Glutamatergic neuron (in vitro differentiated cells): ENCODE measurements at places on chromosomes 12 and 14. TPM values are rescaled to one million over a fixed set of nuclear protein-coding genes. Genes with fewer than 3 reads are reported as not detected.
A peak's percentile ranks its signal among the peaks of the same experiment; 100 is the strongest.

GRCh38 chr14:57848786-57849185 lies 17.1 kb downstream of the SLC35F4 start:
- H3K4me1 ChIP-seq, result no peaks in the 10 kb centered on the region
- no peaks in the 10 kb centered on the region for H3K36me3 ChIP-seq
- no peak for DNase-seq
- no peak overlapping the region for H3K4me3 ChIP-seq
- no peak overlapping the region for H3K27ac ChIP-seq

DNA sequence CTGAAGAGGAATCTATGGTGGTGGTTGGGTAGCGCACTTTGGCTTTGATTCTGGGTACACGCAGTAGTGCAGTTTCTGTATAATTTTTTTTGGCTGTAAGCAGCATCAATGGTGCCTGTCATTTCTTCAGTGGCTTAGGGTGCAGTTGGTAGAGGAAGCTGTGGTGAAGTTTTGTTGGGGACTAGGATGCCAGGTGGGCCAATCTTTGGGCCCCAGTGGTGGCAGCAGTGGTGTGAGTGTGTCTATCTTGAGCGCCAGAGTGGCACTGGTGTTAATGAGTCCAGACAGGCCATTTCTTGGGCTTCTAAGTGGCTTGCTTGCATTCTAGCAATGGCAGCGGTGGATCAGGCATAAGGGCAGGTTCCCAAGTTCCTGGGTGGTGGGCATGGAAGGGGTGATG lies 33.8 kb upstream of the CCND2 start:
- peaks cover 6% of the 10 kb centered on the region for H3K4me1 ChIP-seq
- peaks cover 30% of the 10 kb centered on the region for H3K36me3 ChIP-seq
- no peak for DNase-seq
- no peak overlapping the region for H3K27ac ChIP-seq
- H3K4me3 ChIP-seq, result no peak overlapping the region

DNA sequence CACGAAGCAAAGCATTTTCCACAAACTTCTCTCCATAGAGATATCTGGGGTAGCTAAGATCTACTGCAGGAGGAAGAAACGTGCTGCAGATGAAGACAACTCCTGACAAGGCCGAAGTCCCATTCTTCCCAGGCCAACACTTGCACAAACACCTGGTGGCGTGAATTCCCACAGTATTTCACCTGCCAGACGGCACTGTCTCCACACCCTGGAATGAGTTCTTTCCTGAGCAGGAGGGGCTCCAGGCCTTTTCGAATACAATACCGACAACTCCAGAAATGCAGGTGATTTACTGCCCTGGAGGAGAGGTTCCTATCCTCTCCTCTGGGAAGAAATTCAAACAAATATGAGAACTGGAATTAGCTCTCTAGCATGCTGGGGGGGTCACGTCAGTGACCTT lies 179.9 kb downstream of the MON2 start:
- no peak overlapping the region for H3K4me3 ChIP-seq
- no peaks in the 10 kb centered on the region for H3K27me3 ChIP-seq
- no peaks in the 10 kb centered on the region for H3K36me3 ChIP-seq

GRCh38 chr14:72810201-72810600 lies 83.7 kb downstream of the DPF3 start:
- H3K27me3 ChIP-seq, result peaks cover 4% of the 10 kb centered on the region
- H3K36me3 ChIP-seq, result no peaks in the 10 kb centered on the region
- H3K27ac ChIP-seq, result no peak overlapping the region

GRCh38 chr12:131850856-131851559 lies 22.8 kb downstream of the MMP17 start:
- no peak overlapping the region for H3K4me3 ChIP-seq
- no peak overlapping the region for H3K27ac ChIP-seq
- H3K36me3 ChIP-seq, result no peaks in the 10 kb centered on the region
- H3K4me1 ChIP-seq, result peaks cover 2% of the 10 kb centered on the region

DNA sequence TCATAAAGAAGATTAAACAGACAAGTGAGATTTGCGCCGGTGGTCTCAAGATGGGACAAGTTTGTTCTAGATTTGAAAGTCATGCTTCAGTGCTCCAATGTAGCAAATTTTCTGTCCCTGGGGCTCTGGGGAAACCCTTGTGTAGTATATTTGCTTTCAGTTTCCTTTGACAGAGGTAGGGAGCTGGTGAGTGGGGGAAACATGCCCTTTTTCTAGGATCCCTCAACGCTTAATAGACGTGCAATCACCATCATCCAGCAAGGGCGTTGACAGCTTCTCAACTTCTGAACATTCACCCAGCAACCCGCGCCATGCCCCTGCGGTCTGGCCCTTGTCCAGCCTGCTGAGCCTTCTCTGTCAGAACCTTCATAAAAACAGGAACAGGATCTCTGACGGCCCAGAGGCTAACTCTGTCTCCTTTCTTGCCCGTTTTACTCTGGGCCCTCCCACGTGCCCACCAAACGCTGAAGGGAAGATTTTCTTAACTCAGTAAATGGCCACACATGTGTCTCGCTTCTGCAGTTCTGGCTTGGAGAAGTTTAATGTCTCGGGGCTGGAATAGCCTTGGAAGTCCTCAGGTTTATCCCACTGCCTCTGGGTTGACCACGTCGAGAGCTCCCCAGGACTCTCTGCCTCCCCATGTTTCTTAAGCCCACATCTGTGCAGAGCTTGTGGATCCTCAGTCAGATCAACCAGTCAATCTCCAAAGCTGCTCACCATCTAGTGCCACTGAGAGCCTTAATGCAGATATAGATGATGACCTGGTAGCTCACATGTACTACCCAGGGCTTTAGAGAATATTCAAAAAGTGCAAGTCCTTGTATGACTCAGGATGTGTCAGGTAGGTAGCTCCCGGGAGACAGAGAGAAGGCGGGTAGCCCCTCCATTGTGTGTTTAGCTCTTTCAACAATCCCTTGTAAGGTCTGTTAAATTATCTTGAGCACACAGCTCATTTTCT lies 58.1 kb upstream of the CCND2 start:
- no peak overlapping the region for H3K4me3 ChIP-seq
- no peak overlapping the region for H3K27ac ChIP-seq
- no peaks in the 10 kb centered on the region for H3K27me3 ChIP-seq
- no peaks in the 10 kb centered on the region for H3K4me1 ChIP-seq
- peaks cover 5% of the 10 kb centered on the region for H3K36me3 ChIP-seq

DNA sequence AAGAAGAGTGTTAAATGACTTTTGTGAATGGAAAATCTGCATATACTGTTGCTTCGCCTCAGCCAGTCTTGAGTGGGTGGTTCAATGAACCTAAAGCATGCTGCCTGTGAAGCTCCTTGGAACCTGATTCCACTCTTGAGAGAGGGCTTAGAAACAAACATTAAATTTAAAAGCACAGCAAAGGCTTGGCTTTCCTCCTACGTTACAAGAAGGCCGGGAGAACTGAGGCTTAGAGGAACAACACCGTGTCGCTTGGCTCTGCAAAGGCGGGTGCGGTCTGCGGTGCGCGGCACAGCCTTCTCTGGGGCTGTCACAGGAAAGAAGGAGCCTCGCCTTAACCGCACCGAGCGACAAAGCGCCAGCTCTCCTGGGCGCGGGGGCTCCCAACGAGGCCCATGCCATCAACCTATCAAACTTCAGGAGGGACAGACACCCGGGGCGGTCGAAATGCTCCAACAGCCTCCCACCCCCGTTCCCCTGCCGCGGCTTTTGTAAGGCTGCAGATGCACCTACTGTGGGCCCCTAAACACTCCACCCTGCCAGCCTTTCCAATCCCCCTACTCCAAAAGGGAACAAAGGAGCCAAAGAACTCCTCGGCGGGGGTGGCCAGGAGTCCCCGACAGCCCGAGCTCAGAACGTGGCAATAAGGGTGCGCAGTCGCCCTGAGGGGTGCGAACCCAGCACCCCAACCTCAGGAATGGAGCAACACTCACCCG lies 729 bp downstream of the OSBPL8 start:
- H3K27me3 ChIP-seq, result peaks cover 2% of the 10 kb centered on the region
- peak overlapping the region; percentile 96 for H3K4me3 ChIP-seq
- peak overlapping the region; percentile 95 for H3K27ac ChIP-seq
- H3K4me1 ChIP-seq, result peaks cover 23% of the 10 kb centered on the region

DNA sequence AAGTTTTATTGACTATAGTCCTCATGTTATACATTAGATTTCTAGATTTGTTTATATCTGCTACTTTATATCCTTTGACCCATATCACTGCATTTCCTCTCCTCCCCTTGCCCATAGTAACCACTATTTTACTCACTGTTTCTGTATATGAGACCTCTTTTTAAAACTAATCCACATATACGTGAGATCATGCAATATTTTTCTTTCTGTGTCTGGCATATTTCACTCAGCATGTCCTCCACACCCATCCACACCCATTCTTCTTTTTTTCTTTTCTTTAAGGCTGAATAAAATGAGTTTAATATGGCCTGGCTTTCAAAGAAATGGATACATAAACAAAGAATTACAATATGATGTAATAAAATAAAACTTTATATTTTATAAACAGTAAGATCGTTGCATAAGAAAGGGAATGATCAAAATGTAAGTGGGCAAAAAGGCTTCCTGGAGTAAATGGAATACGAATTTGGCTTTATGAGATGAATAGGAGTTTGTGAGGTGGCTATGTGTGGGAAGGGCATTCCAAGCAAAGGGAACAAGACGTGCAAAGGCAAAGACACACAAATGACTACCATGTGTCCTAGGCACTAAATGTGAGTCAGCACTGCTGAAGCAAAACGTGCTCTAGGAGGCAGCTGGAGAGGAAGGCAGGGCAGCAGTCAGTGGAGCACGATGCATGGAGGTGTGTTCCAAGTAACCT lies 53.2 kb upstream of the HIF1A start:
- no peak for DNase-seq
- H3K27ac ChIP-seq, result peak overlapping the region; percentile 52
- no peak overlapping the region for H3K4me3 ChIP-seq
- H3K36me3 ChIP-seq, result peaks cover 7% of the 10 kb centered on the region

GRCh38 chr14:70052990-70053389 lies 135.8 kb downstream of the SLC8A3 start:
- DNase-seq, result no peak
- H3K27ac ChIP-seq, result no peak overlapping the region
- H3K4me1 ChIP-seq, result peaks cover 8% of the 10 kb centered on the region
- H3K27me3 ChIP-seq, result no peaks in the 10 kb centered on the region
- H3K4me3 ChIP-seq, result no peak overlapping the region

DNA sequence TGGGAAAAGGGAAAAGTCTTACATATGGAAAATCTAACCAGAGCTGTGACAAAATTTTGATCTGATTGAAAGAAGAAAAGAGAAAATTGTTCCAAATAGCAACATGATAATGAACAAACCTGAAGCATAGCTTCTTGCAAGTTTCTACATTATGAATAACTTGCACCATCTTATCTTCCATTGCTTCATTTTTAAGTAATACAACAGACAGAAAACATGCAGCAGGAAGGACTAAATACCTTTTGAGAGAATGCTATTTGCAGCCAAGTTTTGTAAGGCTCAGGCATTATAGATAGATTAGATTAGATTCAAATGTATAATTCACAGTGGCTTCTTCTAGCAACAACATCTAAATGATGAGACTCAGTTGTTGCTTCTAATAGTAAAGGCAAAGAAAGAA lies 441.4 kb downstream of the AEBP2 start:
- H3K4me1 ChIP-seq, result no peaks in the 10 kb centered on the region
- H3K27ac ChIP-seq, result no peak overlapping the region
- no peak overlapping the region for H3K4me3 ChIP-seq
- H3K36me3 ChIP-seq, result no peaks in the 10 kb centered on the region
- no peaks in the 10 kb centered on the region for H3K27me3 ChIP-seq
- DNase-seq, result no peak

DNA sequence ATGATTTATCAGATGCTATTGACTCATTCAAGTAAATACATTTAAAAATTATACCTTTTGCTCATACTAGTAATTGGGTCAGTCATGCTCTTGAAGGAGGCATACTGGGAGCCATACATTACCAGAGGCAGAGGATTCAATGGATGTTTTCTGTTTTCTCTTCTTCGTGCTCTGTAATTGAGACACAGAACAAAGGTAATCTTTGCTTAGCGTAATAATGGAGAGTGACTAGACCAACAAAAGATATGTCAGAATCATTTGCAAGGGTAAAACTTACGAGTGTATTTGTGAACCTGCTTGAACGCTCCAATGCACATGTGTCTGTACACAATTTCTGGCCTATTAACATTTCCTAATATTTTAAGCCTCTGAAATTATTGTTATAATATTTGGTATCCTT lies 296.4 kb downstream of the FOXG1 start:
- no peak overlapping the region for H3K4me3 ChIP-seq
- no peaks in the 10 kb centered on the region for H3K36me3 ChIP-seq
- no peak overlapping the region for H3K27ac ChIP-seq
- no peaks in the 10 kb centered on the region for H3K27me3 ChIP-seq
- DNase-seq, result no peak

DNA sequence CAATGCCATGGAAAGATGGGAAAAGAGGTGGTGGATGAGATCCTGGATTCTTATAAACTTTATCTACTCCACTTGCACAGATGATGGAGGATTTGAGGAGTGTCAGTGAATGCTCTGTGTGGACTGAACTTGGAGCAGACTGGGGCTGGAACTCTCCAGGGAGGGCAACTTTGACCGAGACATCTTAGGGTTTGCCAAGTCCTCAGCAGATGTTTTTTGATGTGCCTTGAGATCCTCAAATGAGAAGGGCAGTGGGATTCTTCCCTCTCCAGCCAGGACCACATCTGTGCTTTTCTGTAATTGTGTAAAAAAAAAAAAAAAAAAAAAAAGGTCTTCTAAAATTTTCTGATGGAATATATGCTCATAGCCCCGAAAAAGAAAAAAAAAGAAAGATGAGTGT lies 23.0 kb upstream of the MYL2 start:
- H3K36me3 ChIP-seq, result peaks cover 6% of the 10 kb centered on the region
- H3K27me3 ChIP-seq, result no peaks in the 10 kb centered on the region
- DNase-seq, result no peak
- no peaks in the 10 kb centered on the region for H3K4me1 ChIP-seq

GRCh38 chr12:122855928-122856831 lies 20.9 kb downstream of the HIP1R start:
- peaks cover 2% of the 10 kb centered on the region for H3K4me1 ChIP-seq
- no peaks in the 10 kb centered on the region for H3K36me3 ChIP-seq
- no peak overlapping the region for H3K4me3 ChIP-seq
- no peak overlapping the region for H3K27ac ChIP-seq
- DNase-seq, result no peak

DNA sequence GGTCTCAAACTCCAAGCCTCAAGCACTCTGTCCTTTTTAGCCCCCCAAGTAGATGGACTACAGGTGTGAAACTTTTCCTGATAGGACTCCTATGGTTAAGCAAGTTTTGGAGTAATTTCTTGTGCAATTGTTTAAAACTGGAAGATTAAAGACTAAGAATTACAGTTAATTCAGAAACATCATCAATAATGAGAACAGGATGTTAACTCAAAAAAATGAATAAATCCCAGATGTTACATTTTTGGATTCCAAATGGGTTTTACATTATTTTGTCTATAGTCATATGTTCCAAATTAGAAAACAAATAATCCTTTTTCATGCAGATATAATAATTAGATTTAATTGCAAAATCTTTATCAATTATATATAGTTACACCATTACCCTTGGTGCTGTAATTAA lies 24.4 kb upstream of the KITLG start:
- no peaks in the 10 kb centered on the region for H3K36me3 ChIP-seq
- no peak for DNase-seq
- H3K27me3 ChIP-seq, result no peaks in the 10 kb centered on the region
- no peak overlapping the region for H3K27ac ChIP-seq

OR6C2 gene
- not detected for total RNA-seq

KRT3 gene
- total RNA-seq, result not detected

DPPA3 gene
- not detected for total RNA-seq

GUCY2C gene
- not detected for total RNA-seq

RIPK3 gene
- not detected for total RNA-seq

IGFBP6 gene
- total RNA-seq, result not detected

TMEM19 gene
- 13.7 TPM for total RNA-seq

TMEM117 gene
- total RNA-seq, result not detected

TSPAN11 gene
- 31.0 TPM for total RNA-seq
